Tongue (tissue), 3 donors: ENCODE measurements at places on chromosomes 2 and 18.

DNA sequence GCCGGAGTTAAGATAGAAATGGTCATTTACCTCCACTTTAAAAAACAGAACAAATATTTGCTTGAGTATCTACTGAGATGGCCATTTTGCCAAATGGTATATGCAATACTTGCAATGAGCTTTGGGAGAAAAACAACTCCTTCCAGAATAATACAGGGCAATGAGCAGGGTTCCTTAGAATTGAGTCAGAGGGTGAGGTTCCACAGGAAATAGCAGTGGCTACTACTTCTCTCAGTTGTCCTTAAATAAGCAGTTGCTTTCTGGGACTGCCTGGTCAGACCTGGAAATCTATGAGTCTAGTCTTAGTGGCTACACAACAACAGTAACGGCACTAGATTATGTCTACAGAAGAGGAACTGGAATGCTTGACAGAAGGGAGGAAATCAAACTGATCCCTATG is 80.9 kb upstream of the CCDC85A start:
- DNase-seq = no peak

DNA sequence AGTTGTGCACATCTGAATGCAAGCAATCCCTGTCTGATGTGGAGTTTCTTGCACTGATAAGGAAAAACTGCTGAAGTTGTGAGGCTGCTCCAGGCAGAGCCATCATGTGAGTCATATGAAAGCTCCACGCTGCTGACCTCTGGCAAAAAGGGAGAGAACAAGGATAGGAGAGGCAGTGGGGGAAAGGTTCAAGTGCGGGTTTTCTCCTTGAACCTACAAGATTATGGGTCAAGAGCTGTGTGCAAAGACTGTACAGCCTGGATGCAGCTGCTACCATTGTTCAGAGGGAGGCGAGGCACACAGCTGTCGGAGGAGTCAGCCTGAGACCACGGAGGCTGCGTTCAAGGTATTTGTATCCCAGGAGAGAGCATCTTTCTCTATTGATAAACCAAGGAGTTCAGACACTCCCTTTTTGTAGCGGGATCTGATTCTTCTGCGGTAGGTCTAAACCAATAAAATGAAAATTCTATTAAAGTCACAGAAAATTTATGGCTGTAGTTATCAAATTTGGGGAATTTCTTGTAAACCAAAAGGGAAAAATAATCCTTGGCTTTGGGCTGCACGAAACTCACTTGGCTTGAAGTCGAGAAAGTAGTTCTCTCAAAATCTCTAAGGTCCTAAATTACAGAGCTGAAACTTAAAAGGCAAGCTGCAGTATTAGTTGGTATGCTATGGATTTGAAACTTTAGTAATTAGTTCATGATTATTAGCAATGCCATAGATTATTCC is at the start of gene CDK15:
CDK15 (plus strand) TSS at position 96 of the 729 bp plus-strand sequence; CDS start at position 224, 128 bp downstream.
- DNase-seq = peak; percentile 61

- peak; percentile 40 for DNase-seq
Observed at GRCh38 chr2:234496055-234496834, 636 bp downstream of the ARL4C start.

DNA sequence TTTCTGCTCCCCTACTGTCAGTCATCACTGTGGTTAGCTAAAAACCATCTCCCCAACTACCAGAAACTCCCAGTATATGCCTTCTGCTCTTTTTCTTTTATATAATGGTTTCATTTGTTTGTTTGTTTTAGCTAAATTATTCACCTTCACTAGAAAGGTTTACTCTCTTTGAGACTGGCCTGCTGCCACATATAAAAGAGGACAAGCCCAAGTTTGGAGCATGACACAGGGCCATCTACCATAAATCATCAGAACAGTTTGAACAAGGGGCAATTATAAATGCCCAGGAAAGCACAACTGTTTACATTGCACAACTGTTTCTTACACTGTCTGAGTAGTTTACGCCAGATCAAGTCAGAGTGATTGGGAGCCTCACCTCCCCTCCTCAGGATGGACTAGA is 471.0 kb upstream of the PIK3C3 start:
- DNase-seq = no peak

DNA sequence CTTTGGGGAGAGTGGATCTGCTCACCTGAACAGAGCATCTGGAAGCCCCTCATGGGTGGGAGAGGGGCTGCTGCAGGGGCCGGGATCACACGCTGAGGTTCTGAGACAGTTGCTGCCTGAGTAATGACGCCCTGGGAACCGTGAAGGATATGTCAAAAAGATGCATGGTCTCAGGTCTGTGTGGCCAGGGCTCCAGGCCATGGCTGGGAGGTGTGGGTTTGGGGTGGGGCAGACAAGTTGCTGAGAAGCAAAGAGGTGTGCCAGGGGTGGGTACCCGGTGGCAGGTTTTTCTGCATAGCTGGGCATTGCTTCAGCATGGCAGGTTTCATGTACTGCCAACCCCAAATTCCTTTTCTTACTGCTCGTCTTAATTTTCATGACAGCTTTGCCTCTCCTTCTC is 133.5 kb downstream of the RPIA start:
- DNase-seq = no peak

DNA sequence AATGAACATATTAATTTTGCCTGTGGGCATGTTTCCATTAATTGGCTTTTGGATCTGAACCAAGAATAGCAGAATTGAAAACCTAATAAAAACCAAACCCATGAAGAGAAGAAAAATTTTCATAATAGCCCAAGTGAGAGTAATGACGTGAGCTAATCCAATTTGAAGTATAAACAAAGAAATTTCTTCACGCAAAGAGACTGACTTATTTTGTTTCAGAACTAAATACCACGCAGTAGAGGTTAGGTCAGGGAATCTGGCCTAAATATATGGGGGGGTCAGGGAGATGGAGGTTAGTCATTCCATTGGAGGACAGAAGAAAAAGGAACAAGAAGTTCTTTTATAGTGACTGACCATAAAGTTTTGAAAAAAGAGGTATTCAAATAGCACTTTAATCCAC is 94.1 kb upstream of the CYP1B1 start:
- DNase-seq = no peak

GRCh38 chr18:36191286-36191685 is 4.0 kb downstream of the MOCOS start:
- DNase-seq = no peak

GRCh38 chr2:44107974-44108373 is 60.7 kb upstream of the PPM1B start:
- no peak for DNase-seq

GRCh38 chr2:102044967-102045489 is 53.3 kb downstream of the IL1R2 start:
- no peak for DNase-seq

GRCh38 chr2:152427902-152428301 is 92.9 kb downstream of the FMNL2 start:
- no peak for DNase-seq

- DNase-seq = peak; percentile 84
Observed at GRCh38 chr18:59549503-59550173, 147.6 kb downstream of the CCBE1 start.

DNA sequence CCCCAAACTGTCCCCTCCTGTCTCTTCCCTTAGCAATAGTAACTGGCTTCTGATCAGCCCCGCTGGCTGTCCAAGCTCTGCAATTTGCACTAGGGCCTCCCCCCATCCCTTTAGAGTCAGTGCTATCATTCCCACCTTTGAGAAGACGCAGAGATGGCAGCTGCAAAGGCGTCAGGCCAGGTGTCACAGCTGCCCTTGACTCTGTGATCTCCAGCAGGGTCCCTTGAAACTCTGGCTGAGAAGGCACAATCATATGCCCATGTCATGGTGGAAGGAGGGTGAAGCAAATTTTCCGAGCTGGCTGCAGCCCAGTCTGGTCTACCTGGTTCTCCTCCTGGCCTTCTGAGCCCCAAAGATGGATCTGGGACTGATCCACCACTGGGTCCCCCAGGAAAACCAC is 49.2 kb upstream of the TEX51 start:
- DNase-seq = no peak

GRCh38 chr2:138470941-138471340 is 30.6 kb upstream of the SPOPL start:
- no peak for DNase-seq

DNA sequence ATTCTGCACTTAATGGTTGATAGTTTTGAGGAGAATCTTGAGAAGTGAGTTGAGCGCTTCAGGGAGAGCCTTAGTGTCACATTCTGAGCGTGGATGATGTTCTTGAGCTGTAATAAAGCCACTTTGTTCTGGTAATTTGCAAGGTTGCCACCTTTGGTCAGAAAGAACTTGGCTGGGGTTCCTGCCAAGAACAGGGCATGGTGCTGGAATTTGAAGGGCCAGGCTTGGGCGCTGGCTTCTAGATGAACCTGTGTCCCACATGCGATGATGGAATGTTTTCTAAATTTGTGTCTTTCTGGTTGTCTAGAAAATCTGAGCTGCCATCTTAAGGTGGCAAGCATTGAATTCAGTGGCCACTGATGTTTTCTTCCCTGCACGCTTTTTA is 124.1 kb upstream of the EML6 start:
- DNase-seq = no peak

- peak; percentile 75 for DNase-seq
Observed at GRCh38 chr2:223418131-223418530, 184.0 kb downstream of the SCG2 start.

GRCh38 chr2:233584210-233584609 is 17.6 kb upstream of the USP40 start:
- no peak for DNase-seq

- no peak for DNase-seq
Observed at GRCh38 chr2:239826786-239827522, 198.2 kb downstream of the NDUFA10 start.
